ENCODE measurements at places on chromosomes 4 and X.

DNA sequence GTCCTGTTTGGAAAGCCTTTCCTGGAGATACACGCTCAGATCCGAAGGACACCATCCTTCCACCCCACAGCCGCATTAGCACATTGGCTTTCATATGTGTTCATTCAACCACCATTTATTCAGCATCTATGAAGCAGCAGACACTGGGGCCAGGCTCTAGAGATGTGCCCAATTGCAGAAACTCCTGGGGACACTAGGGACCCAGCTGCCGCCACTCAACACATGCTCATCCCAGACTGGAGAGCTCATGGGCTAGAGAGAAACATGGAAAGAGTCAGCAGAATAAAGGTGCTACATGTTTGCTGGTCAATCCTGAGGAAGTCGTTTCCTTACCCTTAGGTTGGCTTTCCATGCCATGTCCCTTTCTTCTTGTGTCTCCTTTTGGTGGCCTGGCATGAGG lies 7.6 kb downstream of the CTAG1A start:
- no peak for DNase-seq

GRCh38 chr4:48681856-48682255 lies 98.2 kb downstream of the FRYL start:
- peak; percentile 31 for DNase-seq

GRCh38 chr4:87425711-87426110 lies 3.3 kb downstream of the NUDT9 start:
- DNase-seq = no peak

- DNase-seq = no peak
Observed at GRCh38 chr4:98573791-98574190, 84.6 kb downstream of the TSPAN5 start.

GRCh38 chrX:68867458-68868112 lies 38.8 kb downstream of the EFNB1 start:
- no peak for DNase-seq

- no peak for DNase-seq
Observed at GRCh38 chrX:8273451-8273895, 102.4 kb upstream of the VCX2 start.

GRCh38 chr4:186326391-186326790 lies 60.4 kb downstream of the F11 start:
- DNase-seq = no peak

DNA sequence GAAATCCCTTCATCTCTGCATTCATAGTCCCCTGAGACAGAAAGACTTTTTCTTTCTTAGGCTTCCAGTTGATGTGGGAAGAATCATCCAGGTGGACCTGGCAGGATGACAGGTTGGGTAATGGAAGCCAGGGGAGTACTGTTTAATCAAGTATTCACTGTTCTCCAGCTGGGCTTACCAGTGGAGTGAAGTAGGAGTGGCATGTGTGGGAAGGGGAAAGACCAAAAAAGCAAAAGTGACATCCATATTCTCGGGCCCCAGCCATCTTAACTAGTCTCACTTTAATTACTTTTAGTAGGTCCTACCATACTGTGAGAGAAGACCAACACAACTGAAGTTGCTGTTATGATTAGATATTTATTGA lies 18.5 kb downstream of the VSIG4 start:
- no peak for DNase-seq

DNA sequence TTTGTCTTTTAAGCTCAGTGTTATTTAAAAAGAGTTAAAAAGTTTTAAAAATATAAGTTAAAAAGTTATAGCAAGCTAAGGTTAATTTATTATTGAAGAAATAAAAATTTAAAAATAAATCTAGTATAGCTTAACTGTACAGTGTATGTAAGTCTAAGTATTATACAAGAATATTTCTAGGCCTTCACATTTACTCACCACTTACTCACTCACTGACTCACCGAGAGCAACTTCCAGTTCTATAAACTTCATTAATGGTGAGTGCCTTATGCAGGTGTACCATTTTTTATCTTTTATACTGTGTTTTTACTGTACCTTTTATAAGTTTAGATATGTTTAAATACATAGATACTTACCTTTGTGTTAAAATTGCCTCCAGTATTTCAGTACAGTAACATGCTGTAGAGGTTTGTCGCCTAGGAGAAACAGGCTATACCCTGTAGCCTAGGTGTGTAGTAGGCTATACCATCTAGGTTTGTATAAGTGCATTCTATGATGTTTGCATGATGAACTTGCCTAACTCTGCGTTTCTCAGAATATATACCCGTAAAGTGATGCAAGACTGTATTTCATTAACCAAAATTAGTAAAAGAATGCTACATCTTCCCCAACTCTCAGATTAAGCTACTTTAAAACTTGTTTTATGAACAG lies 202.9 kb downstream of the CFAP299 start:
- DNase-seq = no peak

DNA sequence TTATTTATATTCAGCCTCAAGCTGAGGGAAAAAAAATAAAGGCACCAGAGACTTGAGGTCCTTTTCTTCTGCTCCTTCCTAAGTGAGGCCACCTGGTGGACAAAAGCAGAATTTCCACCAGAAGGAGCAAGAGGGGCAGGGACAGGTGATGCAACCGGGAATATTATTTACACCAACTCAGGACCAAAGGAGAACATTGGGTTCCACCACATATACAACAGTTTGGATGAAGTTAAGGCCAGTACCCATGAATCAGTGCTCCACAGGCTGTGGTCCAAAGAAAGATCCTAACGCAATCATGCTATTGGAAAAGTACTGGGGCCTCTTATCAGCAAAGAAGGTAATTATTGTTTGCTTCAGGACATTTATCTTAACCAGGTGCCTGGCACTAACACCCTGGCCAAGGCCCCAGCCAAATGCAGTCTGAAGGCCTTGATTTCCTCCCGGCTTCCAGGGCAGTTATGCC lies 57.4 kb downstream of the TSC22D3 start:
- peak; percentile 62 for DNase-seq

DNA sequence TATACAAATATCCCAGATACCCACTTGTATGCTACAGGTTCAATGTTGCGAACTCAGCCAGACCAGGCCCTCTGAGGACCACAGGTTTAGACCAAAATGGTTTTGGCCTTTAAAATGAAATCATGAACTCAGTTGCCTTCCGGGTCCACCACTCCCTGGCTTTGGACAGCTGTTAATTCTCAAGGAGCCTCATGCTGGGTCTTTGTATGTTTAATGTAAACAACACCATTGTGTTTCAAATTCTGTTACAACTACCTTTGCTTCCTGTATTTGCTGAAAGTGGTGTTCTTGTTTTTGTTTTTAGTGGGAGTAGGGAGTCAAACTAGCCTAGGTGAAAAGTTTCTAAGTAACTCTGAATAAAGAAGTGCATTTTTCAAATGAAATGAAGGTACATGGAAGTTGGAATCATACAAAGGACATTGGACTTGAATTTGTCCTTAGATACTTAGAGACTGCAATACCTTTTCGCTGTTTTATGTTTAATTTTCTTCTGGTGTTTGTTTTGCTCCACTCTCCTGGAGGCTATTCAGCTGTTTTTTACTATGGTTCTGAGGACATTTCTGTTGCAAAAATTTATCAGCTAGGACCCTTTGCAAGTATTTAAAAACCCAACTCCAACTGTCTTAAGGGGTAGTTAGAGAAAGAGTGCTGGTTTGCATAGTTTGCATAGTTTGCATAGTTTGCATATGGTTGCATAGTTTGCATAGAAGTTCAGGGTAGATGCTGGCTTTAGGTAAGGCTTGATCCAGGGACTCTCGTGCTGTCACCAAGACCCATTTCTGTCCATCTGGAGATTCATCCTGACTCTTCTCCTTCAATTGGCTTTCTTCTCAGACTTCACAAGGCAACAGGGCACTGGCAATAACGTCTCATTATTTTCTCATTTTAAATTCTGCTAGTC lies 70.1 kb downstream of the MID1IP1 start:
- DNase-seq = no peak

- no peak for DNase-seq
Observed at GRCh38 chr4:82043081-82043808, 330.5 kb downstream of the HNRNPD start.

DNA sequence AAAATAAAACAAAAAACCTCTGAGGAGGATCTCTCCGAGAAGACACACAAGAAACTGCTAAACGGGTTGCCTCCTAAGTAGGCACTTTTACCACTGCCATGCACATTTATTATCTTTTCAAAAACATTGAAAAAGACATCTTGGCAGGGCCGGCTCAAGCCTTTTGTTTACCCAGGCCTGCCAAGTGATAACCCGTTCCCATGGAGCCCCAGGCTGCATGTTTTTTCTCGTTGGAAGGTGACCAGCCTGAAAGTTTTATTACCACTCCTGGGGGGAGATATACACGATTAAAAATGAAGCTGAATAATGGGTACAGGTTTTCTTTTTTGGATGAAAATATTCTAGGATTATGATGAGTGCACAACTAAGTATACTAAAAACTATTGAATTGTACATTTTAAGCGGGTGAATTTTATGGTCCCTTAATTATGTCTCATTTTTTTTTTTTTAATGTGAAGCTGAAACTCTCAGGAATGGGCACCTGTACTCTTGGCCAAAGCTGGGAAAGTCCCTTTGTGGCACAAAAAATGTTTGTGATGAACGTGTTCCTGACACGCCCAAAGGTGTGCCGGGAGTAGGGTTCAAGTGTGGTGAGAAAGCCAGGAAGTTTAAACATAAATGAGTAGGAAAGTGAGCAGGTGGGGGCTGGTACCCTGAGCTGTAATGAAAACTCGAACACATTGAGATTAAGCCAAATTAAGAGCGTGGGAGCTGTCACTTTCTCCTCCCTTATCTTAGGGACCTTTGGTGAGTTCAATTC lies 1.5 kb upstream of the MAP7D2 start:
- DNase-seq = no peak

DNA sequence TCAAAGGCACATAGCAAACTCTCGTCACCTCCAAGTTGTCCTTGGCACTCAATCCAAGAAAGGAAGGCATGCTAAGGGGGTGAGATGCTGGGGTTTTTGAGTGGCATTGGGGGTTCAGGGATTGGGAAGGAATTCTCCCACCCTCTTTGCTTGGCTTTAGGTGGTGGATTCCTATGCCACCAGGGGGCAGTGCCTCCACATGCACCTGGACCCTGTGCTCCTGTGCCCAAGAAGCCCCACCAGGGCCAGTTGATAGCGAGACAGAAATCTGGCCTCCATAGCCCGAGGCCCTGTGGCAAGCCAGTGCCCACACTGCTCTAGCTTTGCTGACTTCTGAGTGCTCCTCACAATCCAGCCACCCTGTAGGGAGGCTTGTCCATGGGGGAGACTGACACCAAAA lies 2.0 kb upstream of the FATE1 start:
- no peak for DNase-seq

DNA sequence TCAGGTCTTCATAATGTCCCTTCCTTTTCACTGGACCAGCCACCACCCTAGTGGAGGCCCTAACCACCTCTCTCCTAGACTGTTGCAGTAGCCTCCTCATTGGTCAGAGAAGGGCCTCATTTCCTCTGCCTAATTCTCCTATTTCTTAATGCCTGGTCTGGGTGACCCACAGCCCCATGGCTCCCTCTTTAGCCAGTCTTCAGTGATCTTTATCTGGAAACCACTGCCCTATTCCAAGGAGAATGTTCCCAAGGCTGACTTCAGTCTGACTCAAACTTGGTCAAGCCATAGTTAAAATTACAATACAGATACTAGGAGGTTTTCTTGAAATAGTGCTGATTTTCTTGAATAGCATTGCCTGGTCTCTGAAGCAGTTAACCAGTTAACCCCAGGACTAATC lies 53.6 kb upstream of the PRPS1 start:
- DNase-seq = no peak

- DNase-seq = no peak
Observed at GRCh38 chr4:74283614-74284013, 24.7 kb upstream of the EPGN start.

DNA sequence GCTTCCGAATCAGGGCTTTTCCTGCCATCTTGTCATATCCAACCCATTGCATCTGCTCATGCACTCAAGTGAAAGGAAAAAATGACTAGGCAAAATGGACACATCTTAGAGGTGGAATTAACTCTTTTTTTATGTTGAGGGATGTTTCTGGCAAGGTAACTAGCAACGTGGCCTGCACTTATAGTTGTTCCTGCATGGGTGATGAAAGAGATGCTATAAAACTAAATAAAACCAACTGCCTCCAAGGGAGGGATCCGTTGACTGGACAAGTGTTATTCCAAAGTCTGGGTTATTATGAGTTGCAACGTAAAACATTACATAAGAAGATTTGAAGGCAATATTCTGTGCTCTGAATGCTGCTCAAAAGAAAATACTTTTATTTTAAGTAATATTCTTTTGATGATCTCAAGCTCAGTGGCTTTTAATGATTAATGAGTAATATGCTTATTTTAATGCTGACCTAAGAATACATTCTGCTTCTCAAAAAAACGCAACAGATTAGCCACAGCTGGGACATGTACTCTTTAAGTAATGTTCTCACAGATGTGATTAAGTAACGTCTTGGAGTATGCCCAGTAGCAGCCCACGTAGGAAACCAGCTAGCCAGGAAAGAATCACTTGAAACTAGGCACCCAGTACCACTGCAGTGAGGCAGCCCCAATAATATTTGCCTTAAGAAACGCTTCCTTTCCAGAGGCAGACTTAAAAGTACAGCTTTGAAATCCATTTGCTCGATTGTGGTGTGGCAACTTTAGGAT lies 27.4 kb downstream of the KLF3 start:
- DNase-seq = no peak

DNA sequence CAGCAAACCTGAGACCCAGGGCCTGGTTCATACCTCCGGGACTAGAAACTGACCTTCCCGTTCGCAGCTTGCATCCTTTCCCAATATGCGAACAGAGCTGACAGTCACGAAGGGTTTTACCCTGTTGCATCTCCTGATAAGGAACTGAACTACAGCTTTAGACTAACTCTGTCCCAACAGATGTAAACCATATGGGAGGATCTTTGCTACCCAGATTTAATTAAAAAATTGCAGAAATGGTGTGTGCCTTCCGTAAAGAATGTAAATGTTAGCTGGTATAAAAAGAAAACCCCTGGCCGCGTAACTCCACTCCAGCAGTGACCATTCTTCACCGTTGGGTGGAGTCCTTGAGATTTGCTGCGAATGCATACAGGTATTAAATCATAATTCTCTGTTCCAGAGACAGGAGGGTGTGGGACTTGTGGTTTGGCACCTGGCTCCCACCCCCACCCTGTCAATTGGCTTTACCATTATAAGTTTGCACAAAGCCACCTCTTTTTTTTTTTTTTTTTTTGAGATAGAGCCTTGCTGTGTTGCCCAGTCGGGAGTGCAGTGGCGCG lies 40.6 kb upstream of the SORCS2 start:
- no peak for DNase-seq

DNA sequence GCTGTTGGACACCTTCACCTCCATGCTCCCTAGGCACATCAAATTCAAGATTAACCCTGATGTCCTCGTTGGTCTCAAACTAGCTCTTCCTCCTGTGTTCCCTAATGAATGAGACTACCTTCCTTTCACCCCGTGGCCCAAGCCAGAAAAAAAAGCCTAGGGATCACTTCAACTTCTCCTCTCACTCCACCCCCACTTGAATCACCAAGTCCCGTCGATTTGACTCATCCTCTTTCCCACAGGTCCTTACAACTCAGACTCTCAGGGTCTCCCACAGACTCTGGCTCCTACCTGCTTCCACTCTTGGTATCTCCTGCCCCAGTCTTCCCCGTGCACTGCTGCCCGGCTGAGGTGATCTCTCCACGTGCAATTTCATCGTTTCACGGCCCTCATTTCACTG lies 8.5 kb downstream of the SLC25A43 start:
- DNase-seq = no peak

GRCh38 chr4:38381788-38382187 lies 282.2 kb upstream of the KLF3 start:
- no peak for DNase-seq

- no peak for DNase-seq
Observed at GRCh38 chr4:47526281-47526680, 41.2 kb downstream of the ATP10D start.

Data from activated CD4-positive, alpha-beta T cell treated with anti-CD3 and anti-CD28 coated beads, Interleukin-2, amount 50 U/mL, for 24 hours (primary cell).